ENCODE measurements at places on chromosomes 4 and X.

GRCh38 chr4:97317201-97317600 lies 826.1 kb downstream of the STPG2 start:
- DNase-seq, result no peak

DNA sequence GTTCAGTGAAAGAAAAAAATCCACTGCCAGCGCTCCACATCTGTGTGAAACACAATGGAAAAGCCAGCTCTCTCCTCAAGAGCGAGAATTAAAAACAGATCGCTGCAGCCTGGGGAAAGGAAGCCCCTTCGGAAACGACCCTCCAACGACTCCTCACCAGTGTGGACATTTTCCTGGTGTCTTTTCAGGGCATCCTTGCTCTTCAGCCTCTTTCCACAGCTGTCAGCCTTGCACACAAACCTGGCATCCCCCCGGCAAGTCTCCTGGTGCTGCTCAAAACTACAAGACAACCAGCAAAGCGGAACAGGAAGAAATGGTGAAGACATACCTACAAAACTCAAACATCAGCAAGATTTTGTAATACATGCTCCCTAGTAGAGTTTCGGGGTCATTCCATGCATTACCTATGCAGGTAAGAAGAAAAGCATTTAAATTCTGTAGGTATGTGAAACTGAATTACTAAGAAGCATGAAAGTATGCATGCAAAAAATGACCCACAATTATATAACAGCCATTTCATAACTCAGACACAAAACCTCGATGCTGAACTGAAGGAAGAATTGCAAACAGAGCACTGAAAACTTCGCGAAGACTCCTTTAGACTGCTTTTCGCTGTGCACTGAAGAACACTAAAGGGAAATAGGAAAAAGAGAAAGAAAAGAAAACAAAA lies 106.1 kb downstream of the PRDM5 start:
- DNase-seq, result no peak

GRCh38 chr4:159143687-159144086 lies 40.8 kb downstream of the RAPGEF2 start:
- no peak for DNase-seq

DNA sequence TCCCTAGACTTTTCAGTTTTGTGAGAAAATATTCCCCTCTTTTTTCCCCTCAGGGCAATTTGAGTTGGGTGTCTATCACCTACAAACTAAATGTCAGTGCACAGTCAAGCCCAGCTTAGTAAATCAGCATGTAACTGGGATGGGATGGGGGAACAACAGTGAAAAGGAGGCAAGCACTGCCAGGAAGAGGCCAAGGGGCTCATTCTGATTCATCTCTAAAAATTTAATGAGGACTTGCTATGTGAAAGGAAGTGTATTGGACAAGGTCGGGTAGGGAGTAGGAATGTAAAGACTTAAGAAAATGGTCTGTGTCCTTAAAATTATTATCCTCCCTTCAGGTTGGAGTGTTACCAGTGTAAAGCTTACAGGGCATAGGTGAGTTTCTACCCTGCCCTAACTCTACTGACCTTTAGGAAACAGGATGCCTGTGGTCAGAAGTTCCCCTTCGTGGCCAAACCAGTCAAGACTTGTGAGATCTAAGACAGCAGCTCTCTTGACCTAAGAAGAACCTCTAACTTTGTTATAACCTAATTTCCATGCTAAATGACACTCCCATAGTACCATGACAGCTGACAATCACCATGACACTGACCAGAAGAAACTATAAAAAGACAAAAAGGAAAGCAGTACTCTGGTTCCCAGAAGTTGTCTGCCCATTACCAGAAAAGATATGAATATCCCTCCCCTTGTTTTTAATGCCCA lies 194.4 kb upstream of the LDB2 start:
- no peak for DNase-seq

DNA sequence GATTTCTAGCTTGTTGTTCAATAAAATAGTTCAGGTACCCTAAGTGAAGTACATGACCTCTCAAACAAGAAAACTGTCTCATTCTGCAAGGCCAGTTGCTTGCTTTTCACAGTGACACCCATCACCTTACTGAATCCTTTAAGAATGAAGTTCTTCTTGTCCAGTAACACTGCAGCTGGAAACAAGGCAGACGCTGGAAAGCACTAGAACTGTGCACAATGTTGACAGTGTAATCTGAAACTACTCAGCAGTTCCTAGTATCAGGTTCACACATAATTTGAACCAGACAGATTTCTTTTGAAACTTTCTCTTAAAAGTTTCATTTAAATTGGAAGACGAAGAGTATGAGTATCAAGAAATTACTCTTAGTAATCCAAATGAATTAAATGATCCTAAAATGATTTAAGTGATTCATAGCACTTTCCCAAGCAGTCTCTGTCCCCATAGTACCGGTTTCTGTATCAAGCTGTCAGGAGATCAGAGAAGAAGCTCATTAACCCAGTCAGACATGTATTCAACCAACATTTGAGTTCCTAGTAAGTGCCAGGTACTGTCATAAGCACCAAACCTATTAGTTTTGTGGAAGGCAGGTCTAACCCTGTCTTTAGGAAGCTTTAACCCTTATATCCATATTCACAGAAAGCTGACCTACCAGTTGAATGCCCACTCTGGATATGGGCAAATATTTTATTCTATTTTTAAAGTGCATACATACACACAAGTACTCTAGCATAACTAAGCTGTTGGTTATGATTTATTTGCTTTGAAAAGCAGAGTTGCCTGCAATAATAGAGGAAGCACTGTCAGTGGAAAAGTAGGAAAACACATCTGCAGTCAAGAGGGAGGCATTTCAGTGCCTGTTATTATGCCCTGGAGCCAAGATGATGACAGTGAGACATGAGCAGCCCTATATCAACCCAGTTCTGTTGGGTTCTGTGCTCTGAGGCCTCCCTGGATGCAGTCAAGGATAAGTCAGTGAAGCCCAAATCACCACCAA lies 63.6 kb downstream of the PALLD start:
- DNase-seq, result peak; percentile 66

DNA sequence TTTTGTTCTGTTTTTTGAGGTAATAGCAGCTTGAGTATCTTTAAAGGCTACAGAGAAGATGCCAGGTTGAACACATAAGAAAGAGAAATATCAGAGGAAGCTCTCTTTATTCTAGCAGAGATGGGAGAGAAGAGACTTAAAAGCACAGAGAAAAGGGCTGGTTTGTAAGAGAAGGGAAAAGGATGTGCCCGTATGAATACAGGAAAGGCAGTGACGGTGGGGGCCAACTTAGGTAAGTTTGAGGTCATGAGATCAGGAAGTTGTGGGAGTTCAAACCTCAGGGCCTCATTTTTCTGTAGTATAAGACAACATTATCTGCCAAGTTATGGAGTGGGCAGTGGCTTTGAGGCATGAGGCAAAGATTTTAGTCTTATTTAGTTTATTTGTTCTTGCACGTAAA lies 121.3 kb upstream of the S100G start:
- no peak for DNase-seq

DNA sequence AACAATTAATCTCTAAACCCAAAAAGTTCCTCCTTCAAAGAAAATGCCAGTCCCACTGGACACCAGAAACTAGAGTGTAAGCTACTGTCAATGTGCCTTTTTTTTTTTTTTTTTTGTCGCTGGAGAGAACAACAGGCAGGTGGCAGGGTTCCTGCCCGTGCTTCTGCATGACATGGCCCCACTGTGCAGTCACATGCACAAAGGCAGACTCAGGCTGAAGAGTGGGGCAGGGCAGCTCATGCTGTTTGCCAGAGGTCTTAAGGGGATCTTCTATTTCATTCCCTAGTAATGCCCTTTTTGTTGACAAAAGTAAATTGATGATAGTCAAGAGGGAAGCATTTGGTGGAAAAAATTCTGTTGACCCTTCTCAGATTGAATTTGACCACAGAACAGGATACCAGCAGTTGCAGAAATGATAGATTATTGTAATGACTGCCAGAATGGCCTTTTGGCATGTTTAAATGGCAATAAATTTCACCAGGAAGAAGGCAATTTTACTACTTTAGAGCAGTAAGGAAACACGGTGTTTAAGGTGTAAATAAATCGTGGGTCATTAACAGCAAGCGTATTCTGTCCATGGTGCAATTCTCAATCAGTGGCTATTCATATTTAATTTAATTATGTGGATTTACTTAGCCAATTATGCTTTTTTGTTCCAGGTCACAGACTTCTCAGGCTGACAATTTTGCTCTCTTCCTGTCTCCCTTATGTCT lies 80.9 kb downstream of the NKX6-1 start:
- DNase-seq, result no peak

GRCh38 chr4:53307210-53307609 lies 58.7 kb downstream of the SCFD2 start:
- no peak for DNase-seq

DNA sequence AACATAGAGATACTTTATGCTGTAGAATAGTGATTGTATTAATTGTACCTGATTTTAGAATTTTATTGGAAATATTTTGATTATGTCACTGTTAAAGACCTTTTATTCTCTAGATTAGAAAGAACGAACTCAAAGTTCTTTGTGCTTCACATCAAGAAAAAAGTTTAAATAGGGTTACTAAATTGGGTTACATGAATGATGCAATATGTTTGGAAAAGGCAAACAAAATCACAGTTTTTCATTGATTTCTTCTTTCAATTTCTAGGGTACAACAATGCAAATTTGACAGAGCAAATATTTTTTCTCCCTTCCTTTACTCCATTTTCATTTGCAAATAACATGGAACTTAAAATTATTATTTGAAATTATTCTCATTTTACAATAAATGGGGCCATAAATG lies 24.0 kb upstream of the ANKRD50 start:
- no peak for DNase-seq

- DNase-seq, result no peak
Measured at GRCh38 chrX:94932278-94932965, 1258.4 kb downstream of the FAM133A start.

DNA sequence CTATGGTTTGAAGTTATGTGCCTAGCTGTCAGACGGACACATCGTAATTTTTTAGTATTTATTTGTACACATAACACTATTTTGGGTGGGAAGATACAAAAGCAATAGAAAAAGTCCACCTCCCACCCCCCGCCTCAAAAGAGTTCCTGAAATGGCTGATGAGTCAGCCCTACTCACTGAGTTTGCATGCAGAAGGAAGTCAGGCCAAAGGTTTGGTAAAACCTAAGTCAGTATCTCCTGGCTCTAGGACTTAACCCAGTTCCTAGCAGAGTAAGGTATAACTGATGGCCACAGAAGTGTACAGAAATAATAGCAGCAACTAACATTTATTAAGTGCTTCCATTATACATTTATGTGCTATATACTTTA lies 2.9 kb upstream of the KLHL2 start:
- no peak for DNase-seq

DNA sequence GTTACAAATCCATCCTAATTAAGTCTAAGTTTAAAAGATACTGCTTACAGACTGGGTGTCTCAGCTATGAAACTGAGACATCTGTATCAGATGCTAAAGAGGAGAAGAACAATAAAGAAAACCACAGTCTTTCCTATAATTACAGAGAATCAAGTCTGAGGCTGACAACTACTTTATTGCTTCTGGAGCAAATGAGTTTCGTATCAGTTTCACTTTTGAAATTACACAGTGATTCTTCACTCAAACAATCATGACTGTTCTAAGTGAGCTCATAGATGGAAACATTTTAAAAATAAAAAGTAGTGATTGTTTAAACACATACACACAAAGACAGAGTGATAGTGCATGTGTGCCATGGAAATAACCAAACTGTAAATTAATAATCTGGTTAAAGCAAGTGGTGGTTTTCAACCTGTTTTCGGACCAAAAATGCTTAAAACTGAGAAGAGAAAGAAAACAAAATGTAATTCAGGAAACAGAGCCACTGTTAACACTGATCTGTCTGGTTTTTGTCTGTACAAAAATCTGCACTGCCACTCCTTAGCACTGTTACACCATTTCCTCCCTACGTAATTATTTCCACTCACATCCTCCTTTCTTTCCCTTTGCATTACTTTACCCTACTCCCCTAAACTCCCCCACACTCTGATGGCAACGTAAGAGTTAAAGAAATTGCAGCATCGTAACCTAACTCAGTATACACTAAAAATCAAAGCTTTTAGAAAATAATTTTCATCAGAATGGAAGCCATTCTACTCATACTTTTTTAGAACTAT lies 12.5 kb downstream of the RFC1 start:
- no peak for DNase-seq

Data from brain pericyte (primary cell).